ENCODE measurements at places on chromosomes 5 and 9.

DNA sequence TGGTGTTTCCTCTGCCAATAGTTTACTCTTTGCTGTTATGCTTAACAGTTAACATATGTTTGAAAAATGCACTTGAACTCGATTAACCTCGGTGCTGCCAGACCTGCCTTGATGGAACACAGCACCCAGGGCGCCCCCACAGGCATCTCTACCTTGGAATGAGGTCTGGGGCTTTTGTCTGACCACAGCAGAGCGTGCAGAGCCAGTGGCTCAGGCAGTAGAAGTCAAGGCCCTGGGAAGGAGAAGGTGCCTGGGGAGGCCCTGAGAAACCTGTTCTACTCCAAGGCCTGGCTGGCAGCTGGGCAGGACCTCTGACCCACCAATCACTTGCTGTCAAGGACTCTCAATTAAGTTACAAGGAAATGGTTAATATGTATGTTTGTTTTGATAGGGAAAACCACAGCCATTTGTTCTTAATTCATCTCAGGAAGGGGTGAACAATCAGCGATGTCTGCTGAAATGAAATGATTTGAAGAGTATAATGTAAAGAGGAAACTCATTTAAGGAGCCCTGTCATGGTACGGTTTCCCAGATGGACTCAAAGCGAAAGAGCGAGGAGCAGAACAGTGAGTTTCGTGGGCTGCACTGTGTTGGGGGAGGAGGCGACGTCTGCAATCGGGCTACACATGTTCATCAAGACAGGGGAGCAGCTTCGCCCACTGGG lies 21.9 kb downstream of the MACROH2A1 start:
- no peak for DNase-seq

- DNase-seq, result no peak
Observed at GRCh38 chr9:96117398-96118080, 184.4 kb downstream of the HSD17B3 start.

DNA sequence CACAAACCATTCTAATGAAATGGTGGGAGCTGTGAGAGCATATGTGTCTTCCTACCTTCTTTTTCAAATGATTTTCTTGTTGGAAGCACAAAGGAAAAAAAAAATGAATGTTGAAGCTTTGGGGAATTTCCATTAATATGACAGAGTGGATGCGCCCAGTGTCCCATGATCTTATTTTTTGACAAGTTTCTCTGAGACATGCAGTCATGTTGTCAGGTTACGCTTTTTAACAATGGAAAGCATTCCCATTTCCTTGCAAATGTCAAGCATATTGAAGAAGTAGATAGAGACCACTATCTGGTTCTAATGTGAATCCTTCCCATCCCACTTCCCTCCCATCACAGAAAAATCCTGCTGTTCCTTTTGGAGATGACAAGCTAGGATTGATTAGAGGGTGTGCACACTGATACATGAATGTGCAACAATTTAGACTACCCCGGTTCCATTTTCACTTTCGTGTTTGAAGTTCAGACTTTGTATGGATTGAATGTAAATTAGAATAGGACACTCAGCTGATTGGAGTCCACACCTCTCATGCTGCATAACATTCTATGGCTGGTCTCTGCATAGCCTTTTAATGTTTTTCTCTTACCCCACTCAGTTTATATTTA lies 919.4 kb downstream of the TLE4 start:
- DNase-seq, result no peak

DNA sequence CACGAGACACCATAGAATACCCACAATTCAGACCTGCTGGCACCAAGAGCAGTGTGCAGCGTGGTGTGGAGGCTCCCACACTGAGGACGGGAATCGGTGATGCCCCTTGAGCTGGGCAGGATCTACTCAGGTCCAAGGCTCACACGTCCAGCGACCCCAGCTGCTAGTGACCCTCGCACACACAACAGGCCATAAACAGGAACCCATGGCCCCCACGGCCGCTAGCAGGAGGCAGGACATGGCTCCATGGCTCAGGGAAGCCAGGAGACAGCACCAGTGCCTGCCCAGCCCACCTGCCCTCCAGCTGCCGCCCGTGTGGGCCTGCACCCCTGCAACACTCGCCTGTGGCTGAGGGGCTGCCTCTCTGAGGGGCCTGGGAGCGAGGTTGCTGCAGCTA lies 43.4 kb upstream of the SLC9A3 start:
- DNase-seq, result no peak

GRCh38 chr5:124126504-124127217 lies 614.7 kb downstream of the CSNK1G3 start:
- DNase-seq, result no peak

- no peak for DNase-seq
Observed at GRCh38 chr5:13501176-13501575, 443.3 kb downstream of the DNAH5 start.

DNA sequence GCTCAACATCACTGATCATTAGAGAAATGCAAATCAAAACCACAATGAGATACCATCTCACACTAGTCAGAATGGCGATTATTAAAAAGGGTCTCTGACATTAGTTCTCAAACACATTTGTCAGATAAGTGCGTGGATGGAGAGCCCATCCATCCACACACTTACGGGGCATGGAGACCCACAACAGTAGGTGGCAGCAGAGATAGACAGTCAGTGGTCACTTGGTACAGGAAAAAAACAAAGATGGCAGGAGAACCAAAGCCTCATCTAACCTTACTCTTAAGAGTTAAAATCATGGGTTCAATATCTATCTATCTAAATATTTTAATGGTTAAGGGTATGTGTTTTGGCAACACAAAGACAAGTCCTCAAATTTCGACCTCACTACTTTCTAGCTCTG lies 1378.7 kb upstream of the C9orf72 start:
- no peak for DNase-seq

- no peak for DNase-seq
Observed at GRCh38 chr5:39254671-39255070, 35.3 kb upstream of the FYB1 start.

All from right renal cortex interstitium (tissue), 3 donors.